ENCODE measurements at places on chromosomes 2 and 18.

DNA sequence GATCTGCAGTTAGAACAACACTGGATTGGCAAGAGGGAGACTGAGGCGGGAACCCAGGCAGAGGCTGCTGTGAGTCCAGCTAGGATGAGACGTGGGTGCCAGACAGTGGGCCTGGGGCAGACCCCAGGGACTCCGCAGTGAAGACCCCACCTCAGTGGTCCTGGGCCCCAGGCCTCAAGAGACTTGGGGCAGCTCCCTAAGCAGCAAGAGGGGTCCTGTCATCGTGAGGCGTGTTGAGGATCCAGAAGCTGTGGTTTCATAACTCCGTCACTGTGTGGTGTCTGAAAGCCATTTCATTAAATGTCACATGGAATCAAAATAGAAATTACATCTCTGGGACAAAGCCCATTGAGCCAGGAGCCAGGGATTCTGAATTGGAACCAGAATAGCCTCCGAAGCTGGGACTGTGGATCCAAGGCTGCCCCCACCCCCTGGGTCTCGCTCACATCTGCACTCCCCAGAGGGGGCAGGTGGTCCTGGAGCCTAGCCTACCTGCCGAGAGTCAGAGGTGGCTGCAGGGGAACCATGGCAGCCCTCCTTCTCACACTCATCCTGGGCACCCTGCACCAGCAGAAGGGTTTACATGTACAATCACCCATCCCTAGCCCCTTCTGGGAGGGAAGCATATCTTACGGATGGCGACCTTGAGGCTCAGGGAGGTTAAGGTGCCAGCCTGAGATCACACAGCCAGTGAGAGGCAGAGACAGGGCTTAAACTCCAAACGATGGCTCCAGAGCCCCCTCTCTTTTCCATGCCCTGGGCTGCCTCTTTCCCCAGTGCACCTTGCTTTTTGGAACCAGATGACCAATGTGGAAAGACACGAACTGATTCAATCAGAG is 23.2 kb downstream of the RRM2 start:
- no peaks in the 10 kb centered on the region for H3K4me1 ChIP-seq
- H3K27me3 ChIP-seq: no peaks in the 10 kb centered on the region
- no peak for DNase-seq
- no peak overlapping the region for H3K27ac ChIP-seq

GRCh38 chr2:121240436-121240835 is 44.6 kb downstream of the TFCP2L1 start:
- H3K36me3 ChIP-seq: no peaks in the 10 kb centered on the region
- no peak overlapping the region for H3K4me3 ChIP-seq
- no peak for DNase-seq
- no peaks in the 10 kb centered on the region for H3K4me1 ChIP-seq
- H3K27me3 ChIP-seq: no peaks in the 10 kb centered on the region

- H3K4me1 ChIP-seq: no peaks in the 10 kb centered on the region
- DNase-seq: no peak
- H3K4me3 ChIP-seq: no peak overlapping the region
- no peaks in the 10 kb centered on the region for H3K27me3 ChIP-seq
Measured at GRCh38 chr2:141582213-141582612, 548.6 kb downstream of the LRP1B start.

DNA sequence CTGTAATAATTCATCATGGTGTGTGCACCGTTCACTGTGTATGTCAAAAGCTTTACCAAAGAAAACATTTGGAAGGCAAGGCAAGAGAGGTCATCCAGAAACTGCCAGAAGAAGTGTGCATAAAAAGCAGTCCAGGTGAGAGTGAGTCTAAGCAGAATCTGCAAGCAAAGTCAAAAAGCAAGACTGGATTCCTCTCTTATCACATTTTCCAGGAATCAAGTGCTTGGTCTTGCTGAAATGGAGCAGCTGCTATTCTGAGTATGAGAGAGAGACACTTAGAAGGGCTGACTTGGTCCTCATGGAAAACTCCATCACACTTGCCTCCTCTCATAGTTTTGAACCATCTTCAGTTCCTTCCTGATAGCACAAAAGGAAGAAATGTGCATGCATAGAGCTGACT is 231.3 kb downstream of the ANAPC1 start:
- no peak for DNase-seq
- no peak overlapping the region for H3K4me3 ChIP-seq
- H3K27me3 ChIP-seq: no peaks in the 10 kb centered on the region
- no peak overlapping the region for H3K27ac ChIP-seq

GRCh38 chr18:37065254-37065653 is 236.3 kb downstream of the KIAA1328 start:
- no peaks in the 10 kb centered on the region for H3K27me3 ChIP-seq
- no peak for DNase-seq
- no peak overlapping the region for H3K4me3 ChIP-seq
- no peaks in the 10 kb centered on the region for H3K4me1 ChIP-seq
- H3K27ac ChIP-seq: no peak overlapping the region
- H3K36me3 ChIP-seq: no peaks in the 10 kb centered on the region

- no peaks in the 10 kb centered on the region for H3K27me3 ChIP-seq
- no peak overlapping the region for H3K4me3 ChIP-seq
- no peak overlapping the region for H3K27ac ChIP-seq
- no peaks in the 10 kb centered on the region for H3K4me1 ChIP-seq
Measured at GRCh38 chr2:177078855-177079254, 133.7 kb upstream of the HNRNPA3 start.

DNA sequence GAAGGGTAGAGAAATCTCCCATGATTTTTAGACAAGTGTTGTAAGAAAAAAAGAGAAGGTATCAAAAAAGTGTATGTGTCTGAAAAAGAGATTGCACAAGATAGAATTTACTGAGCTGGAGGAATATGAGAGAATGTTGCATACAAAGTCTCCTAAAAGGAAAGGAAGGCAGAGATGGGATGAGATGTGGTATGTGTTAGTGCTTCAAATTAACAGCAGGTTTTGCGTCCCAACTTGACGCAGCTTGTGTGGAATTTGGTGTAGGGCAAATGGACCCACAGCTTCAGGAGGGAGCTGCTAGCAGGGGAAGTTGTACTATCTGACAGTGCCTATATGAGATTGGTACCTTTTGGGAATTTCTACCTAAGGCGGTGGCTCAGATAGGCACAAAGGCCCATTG is 9.0 kb upstream of the RASGRP3 start:
- H3K4me1 ChIP-seq: no peaks in the 10 kb centered on the region
- no peak for DNase-seq
- H3K27me3 ChIP-seq: no peaks in the 10 kb centered on the region
- no peaks in the 10 kb centered on the region for H3K36me3 ChIP-seq
- H3K4me3 ChIP-seq: no peak overlapping the region

DNA sequence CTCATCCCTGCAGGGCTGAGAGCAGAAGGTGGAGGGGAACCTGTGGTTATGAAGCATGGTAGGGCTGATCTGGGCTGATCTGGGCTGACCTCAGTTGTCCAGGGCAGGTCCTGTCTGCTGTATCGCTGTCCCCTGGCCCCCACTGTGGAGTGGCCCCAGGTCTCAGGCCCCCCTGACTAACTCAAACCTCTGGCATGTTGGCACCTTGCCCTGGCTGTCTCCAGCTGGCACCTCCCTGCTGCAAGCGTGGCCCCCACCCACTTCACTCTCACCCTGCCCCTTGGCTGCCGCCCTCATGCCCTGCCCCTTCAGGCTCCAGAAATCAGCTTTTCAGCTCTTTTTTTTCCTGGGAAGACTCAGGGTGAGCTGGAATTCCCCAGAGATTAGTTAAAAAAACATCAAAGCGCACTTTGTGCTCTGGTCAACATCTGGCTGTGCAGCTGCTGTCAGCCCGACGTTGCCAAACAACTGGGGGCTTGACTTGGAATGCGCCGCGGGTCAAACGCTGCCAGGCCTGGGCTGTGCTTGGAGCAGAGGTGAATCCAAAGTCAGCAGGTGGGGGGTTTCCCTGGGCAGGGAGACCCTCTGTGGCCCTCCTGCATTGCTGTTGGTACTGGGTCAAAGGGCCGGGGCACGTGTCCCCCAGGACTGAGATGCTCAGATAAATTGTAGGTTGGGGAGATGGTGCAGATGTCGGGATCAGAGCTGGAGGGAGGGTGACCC is 173.8 kb upstream of the HDAC4 start:
- DNase-seq: no peak
- no peak overlapping the region for H3K27ac ChIP-seq
- peaks cover 15% of the 10 kb centered on the region for H3K27me3 ChIP-seq
- no peaks in the 10 kb centered on the region for H3K4me1 ChIP-seq
- no peak overlapping the region for H3K4me3 ChIP-seq

DNA sequence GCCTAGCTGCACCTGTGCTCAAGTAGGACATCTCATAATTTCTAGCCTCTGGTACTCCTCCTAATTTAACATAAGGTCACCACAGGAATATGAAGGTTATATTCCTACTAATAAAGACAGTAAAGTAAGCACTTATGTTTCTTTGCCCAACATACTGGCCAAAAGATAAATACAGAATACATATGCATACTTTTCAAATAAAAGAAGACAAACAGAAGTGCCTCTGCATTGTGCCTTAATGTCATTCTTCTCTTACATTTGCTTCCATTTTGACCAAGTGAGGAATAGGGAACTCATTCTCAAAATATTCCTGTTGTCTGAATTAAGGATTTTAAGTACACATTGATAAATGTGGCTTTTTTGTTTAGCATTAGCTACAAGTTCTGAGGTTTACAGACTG is 5.6 kb downstream of the BCL11A start:
- no peak for DNase-seq
- no peaks in the 10 kb centered on the region for H3K36me3 ChIP-seq
- no peaks in the 10 kb centered on the region for H3K4me1 ChIP-seq

- no peak for DNase-seq
- H3K4me3 ChIP-seq: no peak overlapping the region
- no peaks in the 10 kb centered on the region for H3K27me3 ChIP-seq
Measured at GRCh38 chr2:191656391-191656790, 21.5 kb upstream of the NABP1 start.

DNA sequence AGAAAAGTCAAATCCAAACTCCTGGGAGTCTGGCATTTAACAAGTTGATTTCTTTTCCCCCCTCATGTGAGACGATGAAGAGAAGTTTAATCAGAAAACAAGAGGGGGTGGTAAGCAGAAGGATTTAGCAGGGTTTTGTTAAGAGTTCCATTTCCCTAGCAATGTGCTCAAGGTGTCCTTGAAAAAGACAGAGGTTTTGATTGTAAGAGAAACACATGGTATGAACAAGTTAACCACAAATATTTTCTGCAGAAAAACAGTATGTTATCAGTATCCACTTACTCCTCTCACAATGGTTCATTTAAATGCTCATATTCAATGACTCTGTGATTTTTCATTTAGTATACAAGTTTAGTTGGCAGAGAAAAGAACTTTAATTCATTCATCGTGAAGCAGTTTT is 26.8 kb downstream of the LAMA1 start:
- no peak overlapping the region for H3K4me3 ChIP-seq
- H3K4me1 ChIP-seq: no peaks in the 10 kb centered on the region
- no peaks in the 10 kb centered on the region for H3K27me3 ChIP-seq
- H3K36me3 ChIP-seq: no peaks in the 10 kb centered on the region
- DNase-seq: no peak

DNA sequence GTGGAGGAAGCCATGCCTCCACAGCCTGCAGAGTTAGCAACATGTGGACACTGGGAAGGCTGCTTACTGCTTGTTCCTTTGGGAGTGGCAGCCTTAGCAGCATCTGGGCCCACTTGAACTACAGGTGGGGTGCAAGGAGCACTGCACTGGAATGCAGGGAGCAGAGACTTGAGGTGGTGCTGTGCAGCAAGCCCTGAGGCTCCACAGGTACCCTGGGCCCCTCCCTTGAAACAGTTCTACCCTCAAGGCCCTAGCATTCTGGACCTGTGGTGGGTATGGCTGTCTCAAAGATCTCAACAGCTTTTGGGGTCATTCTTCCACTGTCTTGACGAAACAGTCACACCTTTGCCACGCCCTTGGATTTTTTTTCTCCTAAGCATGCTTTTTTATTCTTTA is 13.5 kb downstream of the UBR3 start:
- no peaks in the 10 kb centered on the region for H3K36me3 ChIP-seq
- H3K4me1 ChIP-seq: no peaks in the 10 kb centered on the region
- no peaks in the 10 kb centered on the region for H3K27me3 ChIP-seq
- no peak for DNase-seq

- H3K4me1 ChIP-seq: no peaks in the 10 kb centered on the region
- H3K27me3 ChIP-seq: no peaks in the 10 kb centered on the region
- no peak overlapping the region for H3K4me3 ChIP-seq
- DNase-seq: no peak
Measured at GRCh38 chr18:34734056-34734455, 24.0 kb downstream of the DTNA start.

- H3K27me3 ChIP-seq: no peaks in the 10 kb centered on the region
- no peak for DNase-seq
- no peaks in the 10 kb centered on the region for H3K4me1 ChIP-seq
- H3K27ac ChIP-seq: no peak overlapping the region
Measured at GRCh38 chr2:15584767-15585469, 6.8 kb upstream of the DDX1 start.

GRCh38 chr18:34643989-34644388 is 66.1 kb upstream of the DTNA start:
- no peaks in the 10 kb centered on the region for H3K36me3 ChIP-seq
- H3K4me1 ChIP-seq: no peaks in the 10 kb centered on the region
- peak overlapping the region; percentile 27 for H3K27ac ChIP-seq

DNA sequence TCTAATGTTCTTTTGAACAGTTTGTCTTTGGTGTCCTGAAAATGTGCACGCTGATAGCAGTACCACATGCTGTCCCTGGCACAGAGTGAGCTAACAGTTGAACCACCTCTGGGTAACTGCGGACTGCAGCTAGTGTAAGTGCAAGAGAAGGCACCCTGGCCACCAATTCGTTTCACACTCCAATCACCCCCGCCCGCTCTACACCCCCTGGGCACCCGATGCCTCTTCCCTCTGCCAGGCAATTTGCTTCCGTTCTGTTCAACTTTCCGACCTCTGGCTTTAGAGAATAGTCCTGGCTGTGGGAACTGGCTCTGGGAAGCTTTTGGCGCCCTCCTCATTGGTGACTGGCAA is 1.4 kb downstream of the DOCK10 start:
- H3K27me3 ChIP-seq: peaks cover 6% of the 10 kb centered on the region
- peak overlapping the region; percentile 64 for H3K27ac ChIP-seq
- no peak for DNase-seq
- peak overlapping the region; percentile 57 for H3K4me3 ChIP-seq

DNA sequence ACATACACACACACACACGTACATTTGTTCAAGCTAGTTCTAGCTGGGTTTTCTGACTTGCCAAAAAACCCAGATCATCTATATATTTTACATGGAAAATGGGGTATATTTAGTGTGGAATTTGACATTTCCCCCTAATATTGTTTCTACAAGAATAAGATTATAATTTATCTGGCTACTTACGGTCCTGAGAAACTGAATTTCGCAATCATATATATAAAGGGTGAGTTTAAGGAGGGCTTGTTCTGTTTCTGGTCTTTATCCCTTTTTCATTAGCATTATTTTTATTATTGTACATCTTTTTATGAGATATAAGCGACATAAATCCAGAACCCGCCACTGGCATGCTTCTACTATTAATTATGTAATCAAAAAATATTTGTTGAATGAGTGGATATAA is 528.9 kb downstream of the TMX3 start:
- H3K27me3 ChIP-seq: no peaks in the 10 kb centered on the region
- H3K27ac ChIP-seq: no peak overlapping the region
- H3K4me3 ChIP-seq: no peak overlapping the region
- no peak for DNase-seq
- H3K36me3 ChIP-seq: no peaks in the 10 kb centered on the region

GRCh38 chr2:53744395-53745065 is 23.1 kb upstream of the CHAC2 start:
- H3K36me3 ChIP-seq: no peaks in the 10 kb centered on the region
- H3K4me1 ChIP-seq: no peaks in the 10 kb centered on the region
- H3K4me3 ChIP-seq: no peak overlapping the region
- H3K27me3 ChIP-seq: no peaks in the 10 kb centered on the region
- DNase-seq: no peak
